Sigmoid colon (tissue), 7 donors: ENCODE measurements at places on chromosomes 2 and 18. TPM values are rescaled to one million over a fixed set of nuclear protein-coding genes. Genes with fewer than 3 reads are reported as not detected.

DNA sequence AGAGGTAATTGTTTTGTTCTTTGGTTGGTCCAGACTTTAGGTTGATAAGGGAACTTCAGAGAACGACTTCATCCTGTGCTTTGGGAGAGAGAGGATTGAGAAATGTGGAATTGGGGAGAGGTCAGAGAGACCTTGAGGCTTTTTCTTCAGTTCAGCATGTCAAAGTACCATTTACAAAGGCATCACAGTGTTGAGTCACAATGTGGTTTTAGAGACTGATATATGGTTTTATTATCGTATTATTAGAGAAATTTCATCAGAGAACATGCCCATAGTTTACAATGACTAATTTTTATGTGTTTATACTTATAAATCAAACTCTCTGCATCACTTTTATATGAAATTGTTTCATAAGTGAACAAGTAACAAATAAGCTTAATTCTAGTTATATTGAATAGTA lies 626.6 kb downstream of the DSC3 start:
- no peak overlapping the region for H3K27ac ChIP-seq
- DNase-seq: no peak
- H3K4me3 ChIP-seq: no peak overlapping the region

DNA sequence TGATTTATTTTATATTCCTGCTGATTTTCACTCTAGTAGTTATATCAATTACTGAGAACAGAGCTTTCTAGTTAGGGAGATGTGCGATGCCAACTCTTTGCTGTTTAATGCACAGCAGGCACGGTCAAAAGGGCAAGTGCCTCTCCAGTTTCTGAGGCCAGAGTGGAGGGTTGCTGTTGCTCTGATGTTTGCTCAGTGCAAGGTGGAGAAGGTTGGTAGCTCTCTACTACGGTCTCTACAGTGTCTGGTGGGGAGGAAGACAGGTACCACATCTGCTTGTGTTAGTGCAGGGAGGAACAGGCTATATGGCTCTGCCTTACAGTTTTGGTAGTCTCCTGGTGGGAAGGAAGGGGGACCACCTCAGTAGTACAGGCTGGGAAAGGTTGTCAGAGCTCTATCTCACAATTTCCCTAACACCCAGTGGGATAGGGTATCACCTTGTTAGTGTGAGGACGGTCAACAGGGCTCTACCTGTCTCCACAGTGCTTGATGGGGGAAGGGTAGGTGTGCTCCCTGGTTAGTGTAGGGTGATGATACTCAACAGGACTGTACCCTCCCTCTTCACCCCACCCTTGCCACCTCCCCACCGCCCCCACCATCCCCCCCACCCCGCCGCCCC lies 85.9 kb downstream of the FANCL start:
- H3K4me3 ChIP-seq: no peak overlapping the region
- no peaks in the 10 kb centered on the region for H3K27me3 ChIP-seq
- peaks cover 22% of the 10 kb centered on the region for H3K36me3 ChIP-seq
- no peak overlapping the region for H3K27ac ChIP-seq
- DNase-seq: no peak

DNA sequence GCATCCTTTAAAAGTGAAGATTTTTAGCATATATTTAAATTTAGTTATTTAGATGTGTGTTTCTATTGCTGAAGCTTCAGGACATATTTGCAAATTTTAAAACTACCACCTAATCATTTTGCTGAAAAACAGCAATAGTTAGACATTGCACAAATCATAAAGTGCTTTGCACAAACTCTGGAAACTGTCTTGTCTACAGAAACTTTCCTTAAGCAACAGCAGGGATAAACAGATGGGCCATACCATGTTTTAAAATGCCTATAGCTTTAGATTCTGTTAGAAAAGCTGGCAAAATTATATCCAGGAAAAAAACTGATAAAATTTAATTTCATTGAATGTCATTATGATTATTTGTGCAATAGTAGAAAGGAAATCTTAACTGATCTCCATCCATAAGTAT lies 1313.9 kb upstream of the ACVR2A start:
- H3K36me3 ChIP-seq: no peaks in the 10 kb centered on the region
- no peak overlapping the region for H3K27ac ChIP-seq
- no peaks in the 10 kb centered on the region for H3K4me1 ChIP-seq

DNA sequence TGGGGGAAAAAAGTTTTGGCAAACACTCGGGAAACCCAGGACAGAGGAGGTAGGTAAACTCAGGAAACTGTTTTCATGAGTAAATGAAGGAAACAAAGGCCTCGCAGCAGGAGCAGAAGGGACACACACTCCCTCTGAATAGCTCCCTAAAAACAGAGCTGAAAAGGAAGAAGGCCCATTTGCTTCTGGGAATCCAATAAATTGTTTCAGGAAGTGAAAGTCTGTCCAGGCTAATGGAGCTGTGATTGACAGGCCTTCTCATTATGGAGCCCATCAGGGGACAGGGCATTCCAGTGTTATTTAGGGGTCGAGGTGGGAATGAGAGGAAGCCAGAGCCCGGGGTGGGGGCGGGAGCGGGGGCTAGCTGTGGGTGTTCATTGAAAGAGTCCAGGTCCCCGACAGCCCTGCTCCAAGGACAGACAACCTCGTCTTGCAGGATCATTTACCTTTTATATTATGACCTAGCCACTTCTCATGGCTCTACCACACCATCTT lies 81.2 kb downstream of the GBX2 start:
- no peaks in the 10 kb centered on the region for H3K27me3 ChIP-seq
- H3K4me3 ChIP-seq: no peak overlapping the region
- no peak for DNase-seq

GRCh38 chr2:179268277-179268925 lies 3.8 kb upstream of the SESTD1 start:
- DNase-seq: peak; percentile 69
- H3K36me3 ChIP-seq: no peaks in the 10 kb centered on the region

DNA sequence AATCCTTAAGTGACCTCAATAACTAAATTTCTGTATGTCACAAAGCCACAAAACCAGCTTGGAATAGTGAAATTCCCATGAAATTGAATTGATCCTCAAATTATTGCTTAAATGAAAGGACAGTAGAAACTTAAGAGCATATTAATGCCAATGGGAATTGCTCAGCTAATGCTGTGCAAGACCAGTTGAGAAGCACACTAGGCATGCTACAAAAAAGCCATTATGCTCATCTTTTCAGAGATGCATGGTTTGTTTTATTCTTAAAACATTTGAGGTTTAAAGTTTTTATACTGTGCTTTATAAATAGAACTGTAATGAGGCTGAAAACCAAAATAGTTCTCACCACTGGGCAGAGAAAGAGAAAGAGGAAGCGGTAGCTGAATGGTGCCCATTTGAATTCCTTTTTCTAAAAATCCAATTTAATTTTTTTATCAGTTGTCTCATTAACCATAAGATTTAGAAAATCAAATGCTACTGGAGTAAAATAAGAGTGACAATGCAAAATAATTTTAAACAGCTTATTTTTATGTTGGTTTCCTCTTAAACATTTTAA lies 98.6 kb downstream of the LNPK start:
- no peaks in the 10 kb centered on the region for H3K27me3 ChIP-seq
- no peak overlapping the region for H3K4me3 ChIP-seq
- H3K36me3 ChIP-seq: no peaks in the 10 kb centered on the region

GRCh38 chr18:36899289-36899688 lies 70.4 kb downstream of the KIAA1328 start:
- no peak overlapping the region for H3K4me3 ChIP-seq
- no peak for DNase-seq
- H3K27me3 ChIP-seq: no peaks in the 10 kb centered on the region
- H3K4me1 ChIP-seq: no peaks in the 10 kb centered on the region
- no peaks in the 10 kb centered on the region for H3K36me3 ChIP-seq

DNA sequence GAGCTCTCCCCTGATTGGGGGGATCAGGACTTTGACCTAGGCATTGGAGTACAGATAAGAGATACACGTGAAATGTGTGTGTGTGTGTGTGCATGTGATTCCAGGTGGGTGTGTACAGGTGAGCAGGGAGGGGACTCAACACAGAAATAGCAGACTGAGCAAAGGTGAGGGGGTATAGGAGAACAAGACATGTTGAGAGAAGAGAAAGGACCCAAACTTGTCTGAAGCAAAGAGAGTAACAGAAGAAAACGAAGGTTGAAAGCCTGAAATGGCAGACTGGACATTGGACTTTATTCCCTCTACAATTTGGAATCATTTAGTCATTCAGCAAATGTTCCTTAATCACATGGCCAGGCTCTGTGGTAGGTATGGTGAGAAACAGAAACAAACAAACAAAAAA lies 23.3 kb downstream of the MRO start:
- H3K36me3 ChIP-seq: no peaks in the 10 kb centered on the region
- DNase-seq: no peak
- H3K4me1 ChIP-seq: no peaks in the 10 kb centered on the region
- H3K27ac ChIP-seq: no peak overlapping the region

- H3K4me1 ChIP-seq: no peaks in the 10 kb centered on the region
- peaks cover 50% of the 10 kb centered on the region for H3K36me3 ChIP-seq
- DNase-seq: no peak
- H3K4me3 ChIP-seq: no peak overlapping the region
- no peak overlapping the region for H3K27ac ChIP-seq
These were observed 65.1 kb downstream of the SRBD1 start for GRCh38 chr2:45545943-45546342.

DNA sequence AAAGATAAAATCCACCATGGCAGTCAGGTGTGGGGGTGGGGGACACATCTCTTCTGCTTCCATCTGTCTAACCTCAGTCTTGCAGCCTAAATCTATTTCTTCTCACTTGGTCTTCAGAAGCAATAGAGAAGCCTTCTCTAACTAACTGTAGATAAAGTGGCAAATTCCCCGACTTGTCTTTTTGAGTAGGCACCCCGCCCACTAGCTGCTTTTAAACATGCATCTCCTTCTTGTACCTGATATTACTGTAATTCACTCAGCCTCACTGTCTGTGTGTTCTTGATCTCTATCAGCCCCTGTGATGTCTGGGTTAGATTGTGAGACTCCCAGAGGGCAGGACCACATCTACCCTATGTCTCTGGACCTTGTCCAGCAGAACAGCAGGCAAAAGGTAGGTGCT lies 6.8 kb downstream of the MARCHF4 start:
- H3K4me1 ChIP-seq: no peaks in the 10 kb centered on the region
- H3K4me3 ChIP-seq: no peak overlapping the region
- H3K27ac ChIP-seq: no peak overlapping the region
- peaks cover 29% of the 10 kb centered on the region for H3K27me3 ChIP-seq
- H3K36me3 ChIP-seq: no peaks in the 10 kb centered on the region
- no peak for DNase-seq

DNA sequence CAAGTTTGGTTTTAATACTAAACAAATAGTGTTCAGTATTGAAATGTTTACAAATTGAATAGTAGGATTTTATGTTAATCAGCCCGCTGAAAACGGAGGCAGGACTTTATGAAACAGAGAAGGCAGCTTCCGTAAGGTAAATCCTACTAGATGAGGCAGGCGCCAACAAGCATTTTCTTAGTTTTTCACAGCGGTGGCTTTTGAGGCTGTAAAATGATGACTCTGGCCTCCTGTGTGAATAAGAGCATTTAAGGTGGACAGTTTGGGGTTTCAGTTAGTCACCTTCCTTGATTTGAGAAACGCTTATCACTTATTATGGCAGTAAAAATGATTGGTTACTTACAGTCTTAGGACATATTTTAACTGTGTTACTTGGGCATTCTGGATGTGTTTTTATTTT lies 212.9 kb downstream of the PTGR3 start:
- H3K36me3 ChIP-seq: no peaks in the 10 kb centered on the region
- no peak for DNase-seq
- no peaks in the 10 kb centered on the region for H3K27me3 ChIP-seq
- no peaks in the 10 kb centered on the region for H3K4me1 ChIP-seq
- H3K27ac ChIP-seq: no peak overlapping the region

MEIS1 gene
- 108 TPM for total RNA-seq

CFAP210 gene
- not detected for total RNA-seq

CCDC102B gene
- 6.7 TPM for total RNA-seq
